NCI-H748 treated with DMSO at 0.1 percent for 48 hours (cell line): ENCODE measurements at places on chromosomes 5 and 9.

- no peak for DNase-seq
Observed at GRCh38 chr9:116073826-116074225, 79.8 kb upstream of the PAPPA start.

DNA sequence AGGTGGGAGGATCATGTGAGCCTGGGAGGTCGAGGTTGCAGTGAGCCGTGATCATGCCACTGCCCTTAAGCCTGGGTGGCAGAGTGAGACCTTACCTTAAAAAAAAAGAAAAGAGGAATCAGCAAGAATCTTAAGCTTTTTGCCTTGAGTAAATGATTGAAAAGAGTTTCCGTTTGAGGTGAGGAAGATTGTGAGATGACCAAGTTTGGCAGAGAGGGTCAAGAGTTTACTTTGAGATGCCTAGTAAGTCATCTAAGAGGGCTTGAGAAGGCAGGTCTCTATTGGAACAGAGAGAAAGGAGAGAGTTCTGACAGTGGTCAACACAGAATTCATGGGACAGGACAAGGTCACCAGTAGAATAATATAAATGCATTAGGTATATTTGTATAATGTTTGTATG, 572.1 kb downstream of the TLE4 start:
- DNase-seq: no peak

GRCh38 chr5:96624596-96624995, 37.6 kb upstream of the CAST start:
- DNase-seq: peak; percentile 20

DNA sequence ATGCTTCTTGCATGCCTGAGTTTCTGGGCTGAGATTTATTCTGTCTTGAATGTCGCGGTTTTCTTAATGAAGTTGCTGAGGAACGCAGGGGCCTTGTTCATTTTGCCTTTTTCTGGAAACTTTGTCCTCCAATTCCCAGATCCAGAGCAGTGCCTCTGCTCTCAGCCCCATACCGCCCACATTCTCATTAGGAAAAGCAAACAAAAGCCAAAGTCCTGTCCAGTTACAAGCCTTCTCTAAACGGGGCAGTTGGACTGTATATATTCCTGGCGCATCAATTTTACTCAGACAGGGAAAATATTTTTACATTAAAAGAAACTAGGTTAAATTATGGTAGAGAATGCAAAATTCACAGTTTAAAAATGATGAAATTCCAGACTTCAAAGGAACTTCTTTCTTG, 1.2 kb upstream of the PSAT1 start:
- DNase-seq: no peak

DNA sequence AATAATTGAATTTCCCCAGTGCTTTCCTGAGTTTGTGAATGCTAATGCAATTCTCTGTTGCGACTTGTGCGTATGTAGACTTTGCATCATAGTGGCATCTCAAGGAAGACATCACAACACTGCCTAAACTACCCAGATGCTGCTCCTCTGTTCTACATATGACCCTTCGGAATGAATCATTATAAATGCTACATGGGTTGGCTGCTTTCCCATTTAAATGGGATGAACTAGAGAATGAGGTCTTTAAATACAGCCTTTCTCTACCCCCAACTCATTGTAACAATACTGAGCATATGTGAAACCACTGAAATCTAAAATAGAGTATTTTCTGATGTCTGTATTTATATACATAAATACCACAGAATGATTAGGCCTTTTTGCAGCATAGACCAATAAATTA, 136.6 kb upstream of the ICE1 start:
- DNase-seq: no peak

GRCh38 chr5:68295772-68296171, 80.2 kb downstream of the PIK3R1 start:
- no peak for DNase-seq

- DNase-seq: no peak
Observed at GRCh38 chr5:55021821-55022220, 2.2 kb upstream of the GZMK start.

DNA sequence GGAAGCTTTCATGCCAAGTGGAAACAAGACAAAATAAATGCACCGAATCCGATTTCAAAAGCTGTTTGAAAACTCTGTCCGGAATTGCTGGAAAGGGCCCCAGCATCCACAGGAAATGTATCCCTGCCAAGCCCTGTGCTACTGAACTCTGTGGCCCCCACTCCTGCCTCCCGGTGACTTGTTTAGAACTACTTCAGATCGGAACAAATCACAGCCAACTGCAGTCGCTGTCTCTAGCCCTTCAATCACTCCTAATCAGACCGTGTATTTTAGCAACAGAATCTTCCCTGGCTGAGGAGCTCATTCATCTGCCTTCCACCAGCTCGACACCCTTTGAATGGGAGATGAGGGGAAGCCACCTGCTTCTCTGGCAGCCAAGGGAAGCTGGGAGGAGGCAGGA, 94.1 kb downstream of the KCNIP1 start:
- DNase-seq: no peak

DNA sequence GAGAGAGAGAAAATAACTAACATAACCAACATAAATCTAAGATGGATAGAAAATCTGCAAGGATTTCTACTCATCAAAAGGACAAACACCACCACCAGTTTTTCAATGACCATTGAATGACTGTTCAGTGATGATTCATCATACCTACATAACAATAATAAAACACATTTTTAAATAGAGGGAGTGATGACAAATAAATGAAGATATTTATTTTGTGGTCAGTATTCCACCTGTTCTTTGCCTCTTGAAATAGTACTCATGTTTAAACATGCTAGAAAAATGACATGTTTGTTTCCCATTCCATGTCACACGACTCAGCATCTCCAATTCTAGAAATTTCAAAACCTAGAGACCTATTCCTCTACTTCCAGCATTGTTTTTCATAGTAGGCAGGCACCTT, 34.6 kb upstream of the ADAMTS16 start:
- DNase-seq: no peak

DNA sequence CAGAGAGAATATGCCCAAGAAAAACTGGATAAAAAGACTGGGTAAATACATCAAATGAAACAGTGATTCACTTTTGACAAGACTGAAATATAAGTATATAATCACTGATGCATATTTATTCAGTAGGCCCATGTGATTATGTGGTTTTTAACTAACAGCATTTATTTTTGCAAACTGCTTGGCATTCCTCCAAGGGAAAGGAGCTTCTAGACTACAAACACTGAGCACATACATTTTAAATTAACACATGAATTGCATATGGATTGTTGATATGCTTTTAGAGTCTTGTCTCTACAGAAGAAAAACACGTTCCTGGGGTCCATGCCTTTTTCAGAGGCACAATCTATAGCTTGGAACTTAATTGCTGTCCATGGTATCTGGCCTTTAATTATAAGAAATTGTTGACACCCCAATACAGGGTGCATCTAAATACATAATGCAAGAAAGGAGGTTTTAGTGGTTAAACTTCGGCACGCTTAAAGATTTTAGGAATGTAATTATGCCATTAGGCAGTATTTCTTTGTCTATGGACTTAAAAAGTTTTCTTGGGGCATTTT, 6.9 kb upstream of the MEIKIN start:
- peak; percentile 38 for DNase-seq

- DNase-seq: no peak
Observed at GRCh38 chr5:86684222-86684621, 66.5 kb downstream of the COX7C start.

DNA sequence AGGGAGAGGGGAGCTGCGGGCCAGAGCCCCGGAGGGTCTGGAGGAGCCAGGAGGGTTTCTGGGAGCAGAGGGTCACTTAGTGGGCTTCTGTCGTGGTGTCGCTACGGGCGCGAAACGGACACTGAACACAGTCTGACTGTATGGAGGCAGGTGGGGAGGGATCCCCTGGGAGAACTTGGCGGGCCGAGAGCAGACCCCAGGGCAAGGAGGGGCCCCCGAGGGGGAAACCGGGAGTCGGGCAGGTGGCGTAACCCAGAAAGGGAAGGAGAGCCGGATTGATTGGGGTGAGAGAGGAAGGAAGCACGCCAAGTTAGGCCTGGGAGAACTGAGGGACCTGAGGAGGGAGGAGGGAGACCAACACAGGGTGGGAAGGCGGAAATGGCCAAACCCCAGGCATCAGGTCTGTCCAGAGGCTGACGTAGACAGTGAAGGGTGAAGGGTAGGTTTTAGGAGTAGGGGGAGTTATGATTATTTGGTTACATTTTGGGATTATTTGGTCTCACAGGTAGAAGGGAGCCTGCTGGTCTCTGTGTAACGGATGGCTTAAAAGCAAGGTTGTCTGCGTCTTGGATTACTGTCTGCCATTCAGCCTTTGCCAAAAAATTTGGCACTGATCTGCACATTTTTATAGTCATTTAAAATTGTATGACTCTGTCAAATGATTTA, 3.3 kb upstream of the MSMP start:
- peak; percentile 40 for DNase-seq

- DNase-seq: no peak
Observed at GRCh38 chr5:8058616-8059190, 189.8 kb downstream of the MTRR start.

- DNase-seq: no peak
Observed at GRCh38 chr5:126857472-126858410, 80.8 kb downstream of the LMNB1 start.

DNA sequence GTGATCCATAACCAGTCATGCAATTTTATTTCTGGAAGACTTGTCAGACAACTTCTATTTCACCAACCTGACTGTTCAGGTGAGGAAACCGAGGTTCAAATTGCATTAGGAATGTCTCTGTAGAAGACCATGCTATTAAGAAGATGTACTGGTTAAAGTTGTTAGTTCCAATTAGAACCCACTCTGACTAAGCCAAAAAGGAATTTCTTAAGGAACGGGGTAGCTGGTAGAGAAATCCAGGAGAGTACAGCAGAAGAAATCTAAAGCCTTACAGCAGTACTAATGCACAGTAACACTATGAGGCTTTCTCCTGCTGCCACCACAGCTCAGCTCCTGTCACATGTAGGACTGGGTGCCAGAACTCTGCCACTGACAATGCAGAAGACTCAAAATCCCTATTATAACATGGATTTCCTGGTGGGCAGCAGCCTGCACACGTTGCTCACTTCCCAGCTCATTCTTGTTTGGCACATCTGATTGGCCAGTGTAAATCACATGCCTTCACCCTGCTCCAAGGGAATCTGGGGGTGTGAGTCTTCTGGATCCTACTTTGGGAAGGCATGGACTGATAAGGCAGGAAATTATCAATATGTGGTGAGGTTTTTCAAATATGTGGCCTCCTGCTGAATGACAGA, 37.1 kb downstream of the CAST start:
- DNase-seq: no peak

GRCh38 chr5:157571357-157571827, 4.2 kb downstream of the ADAM19 start:
- no peak for DNase-seq

- DNase-seq: peak; percentile 60
Observed at GRCh38 chr5:90932052-90932699, 373.6 kb downstream of the ADGRV1 start.

DNA sequence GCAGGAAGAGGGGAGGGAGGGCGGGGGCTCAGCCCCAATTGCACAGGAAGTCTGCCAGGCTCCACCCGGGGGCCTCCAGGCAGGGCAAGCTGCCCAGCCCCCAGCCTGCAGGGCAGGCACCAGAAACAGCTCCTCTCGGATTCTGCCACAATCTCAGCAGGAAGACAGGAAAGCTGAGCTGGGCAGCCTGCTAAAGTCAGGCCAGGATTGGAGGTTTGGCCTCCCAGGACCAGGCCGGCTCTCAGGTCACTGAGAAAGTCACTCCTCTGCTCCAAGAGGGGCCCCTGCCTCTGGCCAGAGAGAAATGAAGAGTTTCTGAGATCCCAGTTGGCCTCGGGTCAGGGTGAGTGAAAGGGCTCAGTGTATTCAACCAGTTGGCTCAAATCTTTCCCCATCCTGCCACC, 54.6 kb upstream of the STXBP1 start:
- DNase-seq: no peak

DNA sequence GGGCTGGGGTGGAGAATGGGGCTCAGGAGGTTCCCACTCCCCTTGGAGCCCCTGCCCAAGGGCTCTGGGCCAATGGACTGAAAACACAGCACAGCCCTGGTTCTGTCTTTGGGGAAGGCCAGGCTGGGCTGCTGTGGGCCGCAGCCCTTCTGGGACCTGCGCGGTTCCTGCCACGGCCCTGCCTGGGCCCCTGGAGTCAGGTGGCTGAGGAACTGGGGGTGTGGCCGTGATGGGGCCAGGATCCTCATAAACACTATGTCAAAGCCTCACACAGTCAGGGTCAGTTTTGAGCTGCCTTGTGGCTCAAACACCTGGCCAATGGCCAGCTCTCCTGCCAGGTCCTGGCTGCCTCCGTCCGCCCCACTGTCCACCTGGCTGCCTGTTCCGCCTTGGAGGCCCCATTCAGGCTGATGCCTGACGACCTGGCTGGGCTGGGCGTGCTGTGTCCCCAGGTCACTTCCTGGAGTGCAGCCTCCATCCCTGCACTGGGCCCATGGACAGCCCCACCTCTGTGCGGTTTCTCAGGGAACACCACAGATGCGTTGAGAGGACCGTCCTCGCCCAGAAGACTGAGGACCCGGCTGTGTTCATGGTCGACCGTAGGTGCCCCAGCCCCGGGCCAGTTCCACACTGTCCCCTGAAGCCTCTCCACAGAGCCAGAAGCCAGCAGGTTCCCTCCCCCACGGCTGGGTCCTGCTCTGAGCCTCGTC, 27.5 kb downstream of the PAEP start:
- no peak for DNase-seq

DNA sequence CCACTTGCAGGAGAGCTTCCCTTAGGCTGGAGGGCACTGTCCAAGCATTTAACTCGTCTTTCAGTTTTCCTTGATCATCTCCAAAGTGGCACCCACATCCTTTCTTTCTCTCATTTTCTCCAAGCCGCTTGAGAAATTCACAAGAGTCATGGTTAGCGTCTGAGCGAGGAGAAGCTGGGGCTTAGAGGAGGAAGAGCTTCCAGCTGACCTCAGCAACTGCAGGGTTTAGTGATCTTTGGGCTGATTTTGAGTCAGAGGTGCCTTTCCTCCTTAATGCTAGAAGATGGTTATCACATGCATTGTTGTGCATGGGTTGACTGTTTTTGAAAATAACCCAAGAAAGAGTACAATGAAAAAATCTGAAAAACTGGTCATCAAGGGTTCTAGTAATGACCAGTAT, 134.7 kb downstream of the GADD45G start:
- no peak for DNase-seq

DNA sequence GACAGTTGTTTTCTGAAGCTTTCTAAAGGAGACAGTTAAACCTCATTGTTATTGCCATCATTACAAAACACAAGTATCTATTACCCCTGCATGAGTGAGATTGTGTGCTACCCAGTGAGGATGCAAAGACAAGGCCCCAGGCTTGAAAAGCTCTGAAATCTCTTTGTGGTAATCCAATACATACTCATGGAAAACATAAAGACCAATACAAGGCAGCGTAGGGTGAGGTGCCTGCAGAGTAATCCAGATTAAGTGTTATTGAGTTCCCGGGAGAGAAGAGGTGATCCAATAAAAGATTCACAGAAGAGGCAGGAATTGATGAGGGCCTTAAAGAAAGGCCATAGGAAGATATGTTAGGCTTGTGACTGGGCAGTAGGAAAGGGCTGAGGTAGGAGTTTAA, 150.1 kb downstream of the MEF2C start:
- DNase-seq: no peak

- no peak for DNase-seq
Observed at GRCh38 chr5:103693517-103693916, 130.9 kb upstream of the NUDT12 start.
